ENCODE measurements at places on chromosomes 4 and X.

GRCh38 chr4:12053966-12054365 is 625.3 kb upstream of the HS3ST1 start:
- DNase-seq, result no peak

- peak; percentile 78 for DNase-seq
Observed at GRCh38 chr4:2818351-2818939, 25.2 kb upstream of the ADD1 start.

GRCh38 chrX:153736871-153737441 is 12.3 kb downstream of the ABCD1 start:
- no peak for DNase-seq

GRCh38 chrX:120456973-120457372 is 12.1 kb downstream of the LAMP2 start:
- DNase-seq, result no peak

DNA sequence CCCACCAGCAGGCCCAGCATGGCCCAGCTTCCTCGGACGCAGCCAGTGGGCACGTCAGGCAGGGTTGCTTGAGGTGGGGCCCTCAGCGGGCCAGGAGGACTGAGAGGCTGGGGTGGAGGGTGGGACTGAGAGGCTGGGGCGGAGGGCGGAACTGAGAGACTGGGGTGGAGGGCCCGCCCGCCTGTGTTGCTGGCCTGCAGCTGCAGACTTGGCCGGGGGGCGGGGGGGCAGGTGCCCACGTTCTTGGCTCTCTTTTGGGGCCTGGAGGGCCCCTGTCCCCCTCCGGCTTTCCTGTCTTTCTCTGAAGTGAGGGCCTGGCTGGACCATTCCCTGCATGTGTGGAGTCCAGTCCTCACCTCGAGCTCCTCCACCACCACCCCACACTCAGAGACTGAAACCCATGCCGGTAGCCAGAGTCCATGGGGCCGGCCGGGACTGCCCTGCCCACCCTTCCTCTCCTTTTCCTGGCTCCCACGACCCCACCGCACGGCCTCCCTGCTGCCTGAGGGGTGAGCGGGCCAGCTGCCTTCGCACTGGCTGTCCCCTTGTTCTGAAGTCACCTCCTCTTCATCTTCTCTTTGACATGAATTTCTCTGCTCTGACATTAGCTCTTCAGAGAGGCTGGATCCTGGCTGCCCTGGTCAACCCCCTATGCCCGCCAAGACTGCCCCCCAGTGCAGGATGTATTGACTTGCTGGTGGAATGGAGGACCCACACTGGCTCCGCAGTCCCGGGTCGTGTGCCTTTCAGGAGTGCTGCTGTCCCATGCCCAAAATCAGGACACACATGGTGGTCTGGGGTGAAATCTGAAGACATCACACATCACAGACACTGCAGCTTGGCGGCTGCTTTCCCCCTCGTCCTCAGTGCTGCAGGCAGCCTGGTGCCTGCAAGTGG is 10.1 kb upstream of the NKX1-1 start:
- DNase-seq, result peak; percentile 18

DNA sequence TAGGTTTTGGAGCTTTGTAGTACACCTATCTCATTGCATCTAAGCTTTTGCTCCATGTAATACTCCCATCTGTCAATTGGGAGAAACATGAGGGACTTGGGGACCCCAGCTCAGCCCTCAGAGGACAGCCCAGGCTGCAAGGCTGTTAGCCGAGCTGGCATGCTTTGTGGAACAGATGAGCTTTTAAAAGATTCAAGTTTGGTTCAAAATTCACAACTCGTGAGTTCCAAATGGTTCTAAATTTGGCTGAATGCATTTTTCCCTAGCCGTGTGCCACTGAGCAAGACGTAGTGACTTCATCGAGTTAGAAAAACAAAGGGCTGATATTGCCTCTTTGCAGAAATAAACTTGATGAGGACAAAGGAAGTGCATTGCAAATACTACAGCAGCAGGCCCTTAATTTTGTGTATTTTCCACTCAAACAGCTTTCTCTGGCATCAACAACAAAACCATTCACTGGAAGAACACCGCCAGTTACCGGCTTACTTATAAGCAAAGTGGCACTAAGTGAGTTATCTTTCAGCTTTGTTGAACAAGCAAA is 165.0 kb upstream of the HS3ST1 start:
- no peak for DNase-seq

GRCh38 chrX:11698702-11699101 is 33.0 kb upstream of the ARHGAP6 start:
- DNase-seq, result no peak

DNA sequence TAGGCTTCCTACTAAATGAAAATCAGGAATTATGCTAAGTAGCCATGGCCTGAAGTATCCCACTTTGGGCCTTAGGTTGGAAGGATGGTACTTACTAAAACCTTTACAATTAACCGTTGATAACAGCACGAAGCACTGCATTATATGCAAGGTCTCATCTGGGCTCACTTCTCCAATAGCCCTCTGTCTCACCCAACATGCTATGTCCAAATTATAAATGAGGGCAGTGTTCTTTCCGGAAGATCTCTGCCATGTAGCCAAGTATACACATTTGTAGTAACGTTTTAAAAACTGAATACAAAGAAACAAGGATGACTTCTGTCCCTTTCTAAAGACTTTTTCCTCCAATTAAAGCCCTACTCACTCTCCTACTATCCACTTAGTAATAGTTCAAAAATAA is 51.6 kb downstream of the SCFD2 start:
- no peak for DNase-seq

DNA sequence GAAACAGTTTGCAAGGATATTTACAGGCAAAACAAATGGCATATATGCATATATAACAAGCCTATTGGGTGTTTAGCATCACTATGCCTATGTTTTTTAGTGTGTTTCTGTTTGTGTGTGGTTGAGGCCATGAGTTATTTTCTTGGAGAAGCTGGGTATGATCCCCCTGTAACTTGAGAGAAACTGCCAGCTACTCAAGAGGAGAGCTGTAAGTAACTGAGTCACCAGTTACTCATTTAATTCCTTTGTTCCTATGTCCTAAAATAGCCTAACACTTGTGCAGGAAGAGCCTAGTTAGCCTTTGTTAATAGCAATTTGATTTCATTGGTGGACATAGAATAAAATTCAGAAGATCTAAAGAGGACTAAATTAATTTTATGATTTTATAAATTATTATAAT is 79.1 kb downstream of the PWWP3B start:
- DNase-seq, result no peak

DNA sequence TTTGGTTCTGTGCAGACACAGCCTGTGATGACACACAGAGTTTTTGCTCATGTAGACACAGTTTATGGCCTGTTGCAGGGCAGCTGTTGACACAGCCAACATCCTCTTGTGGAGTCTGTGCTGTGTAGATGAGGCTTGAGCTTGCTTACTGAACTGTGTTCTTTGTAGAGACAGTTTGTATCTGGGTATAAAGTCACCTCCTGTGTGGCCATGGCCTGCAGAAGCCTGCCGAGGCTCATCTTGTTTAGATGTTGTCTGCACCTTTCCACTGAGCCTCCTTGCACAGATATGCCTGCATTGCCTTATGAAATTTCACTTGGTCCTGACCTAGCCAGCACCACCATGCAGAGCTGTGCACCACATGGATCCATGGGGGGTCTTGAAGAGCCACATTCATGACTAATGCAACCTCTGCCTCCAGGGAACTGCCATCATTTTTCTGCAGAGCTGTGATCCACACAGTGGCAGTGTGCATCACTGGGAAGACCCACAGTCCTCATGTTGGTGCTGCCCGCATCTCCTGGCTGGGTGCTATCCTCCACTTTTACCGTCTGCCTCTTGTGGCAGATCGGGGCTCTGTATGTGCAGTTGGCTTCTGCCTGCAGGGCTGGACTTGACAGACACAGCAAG is 198.0 kb upstream of the MAMLD1 start:
- DNase-seq, result no peak

GRCh38 chr4:53321151-53321983 is 44.5 kb downstream of the SCFD2 start:
- DNase-seq, result no peak

- no peak for DNase-seq
Observed at GRCh38 chr4:119523399-119523798, 105.2 kb downstream of the PDE5A start.

GRCh38 chr4:71186566-71187403 is 152.0 kb upstream of the SLC4A4 start:
- DNase-seq, result peak; percentile 52

- no peak for DNase-seq
Observed at GRCh38 chr4:151524610-151525009, 115.6 kb downstream of the FHIP1A start.

DNA sequence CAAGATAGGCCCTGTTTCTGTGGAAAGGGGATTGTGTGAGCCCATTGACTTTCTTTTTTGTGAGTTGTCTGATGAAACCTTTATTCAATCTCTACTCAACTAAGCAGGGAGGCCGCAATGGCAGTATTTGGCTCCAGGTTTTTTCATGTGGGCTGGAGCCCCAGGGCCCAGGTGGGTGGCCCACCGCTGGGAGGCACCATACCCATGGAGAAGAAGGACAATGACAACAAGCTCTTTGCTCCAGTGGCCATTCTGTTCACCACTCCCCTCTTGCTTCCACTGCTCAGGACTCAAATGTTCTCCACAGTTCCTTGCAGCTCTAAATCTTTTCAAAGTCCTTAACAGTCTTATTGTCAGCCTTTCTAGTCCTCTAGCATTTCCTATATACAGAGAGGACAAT is 54.1 kb downstream of the HOPX start:
- DNase-seq, result no peak

- no peak for DNase-seq
Observed at GRCh38 chrX:86021652-86022289, 25.6 kb downstream of the CHM start.

DNA sequence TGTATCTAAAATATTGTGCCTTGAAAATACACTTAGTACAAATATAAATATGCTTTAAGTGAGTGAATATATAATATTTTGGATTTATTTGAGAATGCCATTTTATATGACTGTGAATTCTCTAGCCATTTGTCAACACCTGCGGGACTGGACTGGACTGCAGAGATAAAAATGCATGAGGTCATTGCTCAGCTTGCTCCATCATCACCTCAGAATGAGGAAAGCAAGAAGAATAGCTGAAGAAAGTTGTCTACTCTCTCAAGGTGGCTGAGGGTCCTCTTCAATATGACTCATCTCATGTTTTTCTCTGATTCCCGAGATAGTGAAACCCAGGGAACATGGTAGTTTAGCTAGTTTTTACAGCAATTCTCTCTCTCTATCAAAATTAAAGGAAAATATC is 732.5 kb upstream of the AGA start:
- DNase-seq, result no peak

DNA sequence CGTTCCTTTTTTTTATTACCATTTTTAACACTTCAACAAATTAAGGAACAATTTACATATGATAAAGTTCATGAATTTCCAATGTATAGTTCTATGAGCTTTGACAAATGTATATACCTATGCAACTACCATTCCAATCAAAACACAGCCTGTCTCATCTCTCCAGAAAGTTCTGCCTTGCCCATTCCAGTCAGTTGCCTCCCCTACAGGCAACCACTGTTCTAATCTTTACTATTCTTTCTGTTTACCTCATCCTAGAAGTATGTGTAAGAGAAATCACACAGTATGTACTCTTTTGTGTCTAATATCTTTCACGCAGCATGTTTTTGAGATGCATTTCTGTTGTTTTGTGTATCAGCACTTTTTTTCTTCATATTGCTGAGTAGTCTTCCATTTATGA is 224.9 kb downstream of the KIT start:
- DNase-seq, result no peak

- DNase-seq, result no peak
Observed at GRCh38 chr4:162535121-162535520, 371.3 kb upstream of the FSTL5 start.

DNA sequence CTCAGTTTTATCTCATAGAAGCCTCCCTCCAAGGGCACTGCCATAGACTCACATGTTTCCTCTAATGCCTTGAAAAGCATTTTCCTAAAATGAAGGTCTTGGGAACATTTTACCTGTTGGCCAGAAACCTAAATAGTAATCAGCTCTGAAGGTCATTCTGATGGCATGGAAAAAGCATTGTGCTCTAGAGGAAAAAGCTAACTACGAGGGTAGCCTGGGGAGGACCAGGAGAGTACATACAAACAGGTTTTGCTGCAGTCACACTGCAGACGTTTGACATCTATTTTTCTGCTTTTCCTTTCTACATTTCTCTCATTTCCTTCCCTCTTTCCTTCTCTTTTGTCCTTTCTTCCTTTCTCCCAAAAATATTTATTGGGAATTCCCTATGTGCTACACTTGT is 103.3 kb upstream of the SORBS2 start:
- no peak for DNase-seq

DNA sequence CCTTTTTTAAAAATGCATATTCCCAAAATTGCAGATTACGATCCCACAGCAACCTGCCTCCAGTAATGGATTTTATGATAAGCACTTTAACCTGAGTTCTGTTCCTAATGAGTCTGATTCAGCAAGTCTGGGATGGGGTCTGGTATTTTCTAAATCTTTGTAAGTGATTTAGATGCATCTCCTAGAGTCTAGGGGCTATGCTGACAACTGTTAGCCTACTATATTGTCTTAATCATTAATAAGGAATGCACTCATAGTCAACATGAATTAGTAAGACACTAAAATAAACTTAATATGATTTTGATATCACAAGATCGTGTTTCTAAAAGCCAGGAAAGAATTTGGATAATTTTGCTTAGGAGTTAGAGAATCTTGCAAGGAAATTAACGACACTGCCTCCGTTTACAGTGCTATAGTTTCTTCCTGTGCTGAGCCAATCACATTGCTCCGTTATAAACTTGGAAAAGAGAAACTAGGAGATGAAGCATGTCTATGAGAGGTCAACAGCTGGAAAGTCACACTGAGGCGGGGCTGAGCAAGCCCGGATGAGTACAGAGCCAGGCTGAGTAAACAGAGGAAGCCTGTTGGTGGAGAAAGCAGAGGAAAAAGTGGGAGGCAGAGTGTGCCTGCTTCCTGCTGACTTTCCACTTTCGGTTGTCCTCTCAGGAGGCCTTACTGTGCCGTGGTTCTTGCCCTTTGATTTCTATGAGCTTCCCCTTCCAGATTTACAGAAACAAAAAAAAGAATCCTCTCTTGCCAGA is 5.4 kb downstream of the SCARB2 start:
- no peak for DNase-seq

GRCh38 chr4:2433609-2434350 is 15.0 kb downstream of the CFAP99 start:
- DNase-seq, result no peak

GRCh38 chr4:159447296-159447695 is 344.4 kb downstream of the RAPGEF2 start:
- no peak for DNase-seq

- no peak for DNase-seq
Observed at GRCh38 chr4:177105536-177105935, 204.1 kb upstream of the NEIL3 start.
